ENCODE measurements at places on chromosomes 11 and 22. TPM values are rescaled to one million over a fixed set of nuclear protein-coding genes. Genes with fewer than 3 reads are reported as not detected.

DNA sequence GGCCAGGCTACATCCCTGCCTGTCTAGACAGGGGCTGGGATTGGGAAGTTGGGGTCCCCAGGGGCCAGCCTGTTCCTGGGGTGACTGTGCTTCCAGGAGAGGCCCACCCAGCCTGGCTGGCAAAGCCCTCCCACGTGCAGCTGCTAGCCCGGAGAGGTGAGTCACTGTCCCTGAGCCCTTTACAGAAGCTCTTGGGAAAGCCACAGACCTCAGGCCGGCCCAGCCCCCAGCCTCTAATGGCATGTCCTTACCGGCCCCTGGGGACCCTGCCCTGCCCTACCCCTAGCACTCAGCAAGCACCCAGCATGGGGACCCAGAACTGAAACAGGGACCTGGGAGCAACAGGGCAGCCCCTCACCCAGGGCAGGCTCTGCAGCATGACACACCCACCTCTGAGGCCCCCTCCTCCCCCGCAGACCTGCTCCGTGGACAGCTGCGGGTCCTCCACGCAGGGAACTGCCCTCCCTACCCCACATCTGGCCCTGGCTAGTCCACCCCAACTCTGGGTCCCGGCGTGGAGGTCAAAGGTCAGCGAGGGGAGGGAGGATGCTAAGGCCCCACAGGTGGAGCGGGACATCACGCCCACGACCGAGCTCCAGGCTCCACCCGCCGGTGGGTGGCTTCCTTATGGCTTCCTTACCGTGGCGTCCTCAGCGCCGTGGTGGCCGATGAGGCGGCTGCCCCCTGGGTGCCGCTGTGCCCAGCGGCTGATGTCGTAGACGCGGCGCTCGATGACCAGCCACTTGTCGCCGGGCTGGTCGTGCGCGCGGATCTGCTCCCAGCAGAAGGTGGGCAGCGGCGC is 615 bp downstream of the FADS3 start:
- DNase-seq: no peak

The TUB gene
- total RNA-seq: 17.7 TPM

The SERHL2 gene
- 64.2 TPM for total RNA-seq

DNA sequence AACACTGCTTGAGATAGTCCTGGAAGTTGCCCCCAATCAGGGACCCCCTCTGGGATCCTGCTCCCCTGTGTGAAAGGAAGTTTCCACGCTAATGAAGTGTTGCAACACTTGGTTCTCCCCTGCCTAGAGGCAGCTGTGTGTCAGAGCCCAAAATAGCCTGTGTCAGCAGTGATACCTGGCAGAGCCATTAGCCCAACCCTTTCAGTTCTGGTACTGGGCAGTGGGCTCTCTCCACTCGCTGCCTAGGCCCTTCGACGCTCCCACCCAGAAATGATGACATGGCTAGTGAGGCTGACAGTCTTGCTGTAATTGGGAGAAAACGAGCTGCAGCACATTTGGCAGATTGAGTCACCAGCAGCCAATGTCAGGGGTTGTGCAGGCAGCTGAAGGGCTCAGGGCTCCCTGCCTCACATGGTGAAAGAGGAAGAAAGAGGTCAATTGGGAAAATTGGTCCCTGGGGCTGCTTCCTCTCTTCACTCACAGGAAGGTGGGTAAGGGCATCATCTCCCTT is 1.4 kb upstream of the NXF1 start:
- no peak for DNase-seq

DNA sequence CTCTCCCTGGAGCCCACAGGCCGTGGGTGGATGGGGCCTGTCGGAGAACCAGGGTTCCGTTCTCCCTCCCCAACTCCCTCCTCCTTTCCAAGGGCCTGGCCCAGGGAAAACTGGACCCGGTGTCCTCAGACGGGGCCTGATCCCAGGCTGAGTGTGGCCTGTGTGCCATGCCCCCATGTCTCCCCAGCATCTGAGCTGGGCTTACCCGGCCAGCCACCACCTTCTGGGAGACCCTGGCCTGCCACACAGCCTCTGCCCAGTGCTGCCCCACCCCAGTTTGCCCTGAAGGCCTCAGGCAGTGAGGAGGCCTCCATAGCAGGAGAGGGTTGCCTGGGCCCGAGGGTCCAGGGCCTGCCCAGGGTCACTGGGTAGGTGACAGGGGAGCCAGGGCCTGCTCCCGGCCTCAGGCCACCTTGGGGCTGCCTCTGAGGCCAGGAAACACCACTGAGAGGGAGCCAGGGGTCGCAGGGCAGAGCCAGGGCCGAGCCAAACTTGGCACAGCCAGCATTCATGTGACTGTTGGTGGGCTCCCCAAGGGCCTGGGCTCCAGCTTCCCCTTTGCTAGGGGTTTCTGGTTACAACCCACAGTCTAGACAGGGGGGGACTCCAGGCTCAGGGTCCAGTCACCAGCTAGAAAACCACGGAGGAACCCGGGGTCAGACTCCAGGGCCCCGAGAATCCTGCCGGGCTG is 590 bp upstream of the IFITM10 start:
- no peak for DNase-seq

GRCh38 chr22:27919942-27920755 is 1.1 kb upstream of the PITPNB start:
- no peak for DNase-seq

The CREB3L1 gene
- total RNA-seq: 1.6 TPM

DNA sequence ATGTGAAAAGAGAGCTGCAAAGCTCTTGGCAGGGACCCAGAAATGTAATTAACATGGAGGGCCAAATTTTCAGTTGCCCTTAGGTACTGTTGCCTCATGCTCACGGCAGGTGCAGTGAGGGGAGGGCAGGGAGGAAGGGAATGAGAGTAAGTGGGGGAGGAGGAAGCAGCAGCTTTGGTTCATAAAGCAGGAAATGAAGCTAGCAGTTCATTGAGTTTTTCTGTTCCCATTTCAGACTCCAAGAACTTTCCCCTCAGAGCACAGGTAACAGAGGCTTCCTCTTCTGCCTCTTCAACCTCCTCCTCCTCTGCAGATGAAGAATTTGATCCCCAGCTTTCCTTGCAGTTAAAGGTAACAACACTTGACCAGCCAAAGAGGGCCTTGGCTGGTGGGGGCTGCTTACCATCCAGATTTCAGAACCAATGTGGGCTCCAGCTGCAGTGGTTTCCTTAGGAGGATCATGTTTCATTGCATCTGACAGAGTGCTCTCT is 57.9 kb upstream of the PARVA start:
- no peak for DNase-seq

The EIF3F gene
- total RNA-seq: 151 TPM

The IFITM10 gene
- 14.0 TPM for total RNA-seq

The PAMR1 gene
- total RNA-seq: 8.8 TPM

- no peak for DNase-seq
Measured at GRCh38 chr11:71369411-71369810, 78.8 kb downstream of the DHCR7 start.

GRCh38 chr11:36478700-36479329 is 31.3 kb downstream of the TRAF6 start:
- no peak for DNase-seq

DNA sequence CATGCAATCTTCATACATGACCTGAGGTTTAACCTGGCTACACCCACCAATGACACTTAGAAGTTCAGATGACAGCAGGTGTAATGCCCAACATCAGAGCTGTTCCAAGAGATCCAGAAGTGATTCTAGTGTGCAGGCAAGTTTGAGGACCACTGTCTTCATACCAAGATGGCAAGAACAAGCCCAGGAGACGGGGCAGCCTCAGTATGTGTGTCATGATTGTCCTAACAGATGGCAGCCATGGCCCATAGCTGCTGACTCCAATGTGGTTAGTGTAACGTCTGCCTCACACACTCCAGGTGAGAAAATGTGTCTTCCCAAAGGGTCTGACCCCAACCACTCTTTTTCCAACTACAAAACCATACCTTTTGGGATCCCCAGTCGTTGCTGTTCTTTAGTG is 97.3 kb downstream of the ETS1 start:
- DNase-seq: no peak

DNA sequence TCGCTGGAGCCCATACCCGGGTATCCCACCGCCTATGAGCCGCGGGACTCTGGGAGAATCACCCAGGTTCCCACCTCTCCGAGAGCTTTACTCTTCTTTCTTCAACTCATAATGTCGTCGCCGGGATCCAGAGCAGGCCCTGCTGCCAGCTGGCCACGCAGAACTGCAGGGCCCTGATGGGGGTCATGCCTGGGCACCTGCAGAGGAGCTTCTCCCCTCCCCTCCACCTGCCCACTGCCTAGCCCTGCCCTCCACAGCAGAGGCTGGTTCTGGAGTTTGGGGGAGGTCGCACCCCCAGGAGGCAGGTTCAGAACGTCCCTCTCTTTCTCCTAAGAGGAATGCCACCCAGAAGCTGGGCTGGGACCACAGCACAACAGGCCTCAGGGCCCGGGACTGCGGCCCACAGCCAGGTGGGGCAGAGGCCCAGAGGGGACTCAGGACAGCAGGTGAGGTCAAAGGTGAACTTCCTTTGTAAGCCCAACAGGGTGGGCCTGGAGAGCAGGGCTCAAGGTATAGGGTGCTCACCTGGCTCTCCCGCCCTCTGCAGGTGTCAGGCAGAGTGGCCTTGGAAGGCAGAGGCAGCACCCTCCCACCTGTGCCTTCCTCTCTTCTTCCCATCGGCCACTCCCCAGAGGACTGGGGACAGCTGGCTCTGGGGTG is 1.9 kb downstream of the SLC25A45 start:
- DNase-seq: no peak

The SLC5A1 gene
- total RNA-seq: not detected
